Stimulated activated CD4-positive, alpha-beta T cell treated with anti-CD3 and anti-CD28 coated beads, Interleukin-2, amount 100 ng/mL, for 24 hours (primary cell): ENCODE measurements at places on chromosomes 7 and 10.

DNA sequence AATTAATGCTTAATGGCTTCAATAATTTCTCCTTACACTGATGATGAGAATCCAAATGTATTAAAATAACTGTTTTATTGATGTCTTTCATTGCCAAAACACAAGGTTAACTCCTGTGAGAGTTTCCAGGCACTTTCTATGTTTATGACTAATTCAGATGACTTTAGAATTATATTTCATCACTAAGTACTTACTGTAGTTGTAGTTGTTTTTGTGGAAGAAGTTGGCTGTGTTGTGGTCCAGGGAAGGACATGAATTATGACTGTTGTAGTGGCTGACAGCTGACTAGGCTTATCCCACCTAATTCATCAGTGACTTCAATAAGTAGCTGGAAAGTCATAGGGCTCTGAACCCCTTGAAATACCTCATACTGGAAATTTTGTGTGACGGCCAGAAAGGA, 254.8 kb downstream of the HGF start:
- no peak for DNase-seq

- no peak for DNase-seq
Observed at GRCh38 chr7:101535351-101535751, 93.7 kb downstream of the MYL10 start.

- no peak for DNase-seq
Observed at GRCh38 chr7:152128741-152129461, 103.4 kb downstream of the GALNT11 start.

DNA sequence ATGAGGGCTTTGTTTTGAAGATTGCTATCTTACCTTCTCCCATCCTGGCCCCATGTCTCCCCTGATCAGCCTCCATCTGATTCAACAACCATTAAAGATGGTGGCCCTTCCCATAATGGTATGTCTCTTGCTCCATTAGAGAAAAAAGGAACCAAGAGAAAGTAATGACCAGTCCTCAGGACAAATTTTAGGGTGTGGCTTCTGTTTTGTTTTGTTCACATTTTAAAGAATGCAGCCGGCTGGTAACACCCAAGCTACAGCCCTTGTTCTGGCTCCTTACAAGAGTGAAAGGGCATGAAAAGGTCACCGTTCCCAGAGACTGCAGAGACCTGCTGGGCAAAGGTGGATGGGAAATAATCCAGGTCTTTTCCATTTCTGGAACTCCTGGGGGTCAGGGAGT, 287.9 kb upstream of the NEBL start:
- no peak for DNase-seq

- no peak for DNase-seq
Observed at GRCh38 chr7:66198469-66198868, 6.7 kb upstream of the TPST1 start.

DNA sequence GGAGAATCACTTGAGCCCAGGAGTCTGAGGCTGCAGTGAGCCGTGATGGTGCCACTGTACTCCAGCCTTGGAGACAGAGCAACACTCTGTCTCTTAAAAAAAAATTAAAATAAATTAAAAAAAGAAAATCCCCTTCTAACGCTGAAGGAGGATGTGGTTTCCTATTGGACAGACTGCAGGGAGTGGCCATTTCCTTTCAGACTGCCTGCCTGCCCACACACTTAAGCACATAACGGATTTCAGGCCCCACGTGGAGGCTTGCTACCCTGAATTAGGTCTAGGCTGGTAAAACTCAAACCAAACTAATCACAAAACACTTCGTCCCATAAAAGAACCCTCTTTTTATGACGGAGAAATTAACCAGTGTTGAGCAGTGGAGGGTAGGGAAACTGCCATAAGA, 34.0 kb downstream of the GATA3 start:
- peak; percentile 36 for DNase-seq

DNA sequence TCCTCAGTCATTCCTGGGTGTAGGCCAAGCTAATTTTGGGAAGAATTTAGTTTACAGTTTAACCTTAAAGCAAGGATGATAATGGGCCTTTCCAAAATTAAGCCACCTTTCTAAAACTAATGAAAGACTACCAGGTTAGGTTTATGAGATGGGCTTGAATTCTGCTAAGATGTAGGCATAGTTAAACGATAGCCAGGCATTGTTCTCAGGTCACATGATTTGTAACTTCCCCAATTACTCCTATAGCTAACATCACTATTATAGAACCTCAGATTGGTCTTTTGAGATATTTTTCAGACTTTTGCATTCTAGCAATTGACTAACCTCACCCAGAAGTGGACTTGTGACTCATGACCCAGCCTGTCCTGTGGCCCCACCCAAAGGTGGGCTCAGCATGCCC, 7.0 kb upstream of the NUB1 start:
- no peak for DNase-seq

DNA sequence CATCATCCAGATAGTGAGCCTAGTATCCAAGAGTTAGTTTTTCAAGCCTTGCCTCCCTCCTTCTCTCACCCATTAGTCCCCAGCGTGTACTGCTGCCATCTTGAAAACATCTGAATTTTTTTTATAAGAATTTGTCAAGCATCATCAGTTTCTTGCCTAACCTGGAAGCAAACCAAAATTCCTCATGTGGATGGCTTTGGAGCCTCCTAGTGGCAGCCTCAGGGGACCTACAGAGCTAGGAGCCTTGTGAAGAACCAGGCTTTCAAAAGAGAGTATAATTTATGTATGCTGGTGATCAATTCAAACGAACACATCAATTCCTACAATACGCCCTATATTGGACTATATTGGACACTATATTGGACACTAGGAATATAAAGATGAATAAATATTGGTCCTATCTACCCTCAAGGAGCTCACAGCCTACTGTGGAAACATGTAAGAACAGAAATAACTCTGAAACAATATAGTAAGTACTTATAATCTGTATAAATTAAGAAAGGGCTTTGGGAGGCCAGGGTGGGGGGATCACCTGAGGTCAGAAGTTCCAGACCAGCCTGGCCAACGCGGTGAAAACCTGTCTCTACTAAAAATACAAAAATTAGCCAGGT, 63.4 kb downstream of the HPSE2 start:
- no peak for DNase-seq

DNA sequence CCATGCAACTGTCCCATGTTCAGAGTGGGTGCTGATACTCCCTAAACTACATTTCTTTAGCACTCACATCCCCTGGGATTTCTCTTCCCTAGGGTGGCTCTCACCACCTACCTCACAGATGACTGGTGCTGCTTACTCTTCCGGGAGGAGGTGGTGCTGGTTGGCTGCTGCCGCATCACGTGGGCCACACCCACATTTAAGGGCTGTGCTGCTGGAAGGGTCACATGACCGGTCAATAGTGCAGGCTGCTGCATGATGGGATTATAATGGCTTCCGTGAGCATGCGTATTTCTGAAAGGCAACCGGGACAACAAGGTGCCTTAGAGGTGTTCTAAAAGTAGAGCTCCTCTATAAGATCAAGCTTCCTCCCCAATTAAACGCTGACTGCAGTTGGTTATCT, 76.8 kb downstream of the CLEC2L start:
- no peak for DNase-seq

GRCh38 chr10:117374506-117375359, 507 bp downstream of the PDZD8 start:
- peak; percentile 38 for DNase-seq

GRCh38 chr10:79939969-79940368, 8.9 kb downstream of the SFTPD start:
- DNase-seq: no peak

GRCh38 chr7:143205560-143206293, 16.1 kb upstream of the TAS2R40 start:
- DNase-seq: peak; percentile 10

- DNase-seq: no peak
Observed at GRCh38 chr7:48217753-48218152, 46.5 kb downstream of the ABCA13 start.

DNA sequence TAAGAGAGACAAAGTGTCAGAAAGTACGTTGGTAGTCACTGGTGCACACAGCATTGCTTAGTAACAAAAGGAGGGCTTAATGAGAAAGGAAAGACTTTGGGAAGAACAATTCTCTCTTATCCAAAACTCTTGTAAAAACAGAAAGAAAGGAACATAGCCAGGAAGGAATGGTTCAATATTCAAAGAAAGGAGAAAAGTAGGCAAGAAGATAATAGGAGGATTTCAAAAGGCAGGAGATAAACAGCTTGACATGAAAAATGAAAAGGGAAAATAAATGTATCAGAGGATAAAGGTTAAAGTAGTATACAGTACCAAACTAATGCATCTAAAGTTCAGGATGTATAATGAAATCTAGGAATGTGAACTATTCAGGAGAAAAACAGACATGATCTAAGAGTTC, 20.1 kb downstream of the ZFAND4 start:
- DNase-seq: no peak

DNA sequence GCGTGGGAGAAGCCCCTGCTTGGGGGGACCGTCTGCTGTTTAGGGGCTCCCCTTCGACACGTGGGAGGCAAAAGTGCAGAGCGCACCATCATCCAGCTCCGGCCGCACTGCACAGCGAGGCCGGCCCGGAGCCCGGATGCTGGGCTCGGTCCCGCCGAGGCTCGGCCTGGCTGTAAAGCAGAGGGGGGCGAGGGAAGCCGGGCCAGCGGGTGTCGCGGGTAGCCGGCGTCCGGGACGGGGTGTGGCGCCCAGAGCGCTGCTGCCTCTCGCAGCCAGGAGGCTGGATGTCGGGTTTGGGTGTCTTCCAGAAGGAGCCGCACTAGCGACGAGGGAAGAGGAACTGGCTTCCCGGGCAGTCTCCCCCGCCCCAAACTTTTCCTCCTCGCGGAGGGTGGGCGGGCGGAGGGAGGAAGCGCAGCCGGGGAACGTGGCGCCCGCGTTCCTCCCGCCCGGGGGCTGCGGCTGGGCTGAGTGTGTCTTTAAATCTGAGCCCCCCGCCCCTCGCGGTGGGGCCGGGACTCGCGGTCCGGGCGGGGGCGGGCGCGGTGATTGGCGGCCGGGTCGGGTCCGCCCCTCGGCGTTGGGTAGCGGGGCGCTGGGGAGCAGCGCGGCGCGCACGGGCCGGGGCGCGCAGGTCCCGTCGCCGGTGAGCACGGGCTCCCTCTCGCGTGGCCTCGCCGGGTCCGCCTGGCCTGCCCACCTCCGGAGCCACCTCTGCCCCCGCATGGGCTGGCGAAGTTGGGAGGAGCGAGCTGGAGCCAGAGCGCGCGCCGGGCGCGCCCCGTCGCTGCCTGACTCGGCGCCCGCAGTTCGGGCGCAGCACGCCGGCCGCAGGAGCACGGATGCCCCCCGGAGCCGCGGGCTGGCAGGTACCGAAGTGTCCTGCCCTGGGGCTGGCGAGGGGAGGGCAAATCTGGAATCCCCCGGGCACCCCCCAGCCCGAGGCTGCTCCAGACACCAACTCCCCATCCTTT, at the start of gene PALD1:
Gene PALD1 (plus strand): TSS at position 577 of the 974 bp plus-strand sequence. CDS start 47,185 bp downstream, outside the sequence.
- peak; percentile 50 for DNase-seq

DNA sequence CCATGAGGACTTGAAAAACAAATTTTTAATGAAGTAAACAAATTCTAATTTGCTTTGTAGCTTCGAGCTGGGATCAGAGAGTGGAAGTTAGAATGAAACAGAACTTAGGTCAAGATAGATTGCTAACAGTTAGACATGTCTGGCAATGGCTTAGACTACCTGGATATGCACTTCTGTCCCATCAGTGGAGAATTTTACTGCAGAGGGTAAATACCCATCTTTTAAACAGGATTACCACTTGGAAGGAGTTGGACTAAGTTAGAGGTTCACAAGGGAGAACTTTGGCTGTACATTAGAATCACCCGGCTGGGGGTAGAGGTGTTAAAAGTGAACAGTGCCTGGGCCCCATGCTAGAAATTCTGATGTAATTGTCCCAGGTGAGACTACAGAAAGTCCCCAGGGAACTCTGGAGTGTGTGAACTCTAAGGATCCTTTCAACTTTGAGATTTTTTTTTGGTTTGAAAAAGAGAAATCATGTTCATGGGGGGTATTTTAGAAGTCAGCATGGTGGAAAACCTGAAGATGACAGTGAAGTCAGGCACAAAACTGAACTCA, 35.5 kb downstream of the ENTPD1 start:
- DNase-seq: no peak

- DNase-seq: no peak
Observed at GRCh38 chr7:90180011-90180585, 25.8 kb downstream of the STEAP1 start.
